Activated CD8-positive, alpha-beta memory T cell treated with anti-CD3 and anti-CD28 coated beads for 48 hours (primary cell): ENCODE measurements at places on chromosomes 3 and 15.

GRCh38 chr3:133521946-133522345 is 51.5 kb upstream of the CDV3 start:
- no peak for DNase-seq

DNA sequence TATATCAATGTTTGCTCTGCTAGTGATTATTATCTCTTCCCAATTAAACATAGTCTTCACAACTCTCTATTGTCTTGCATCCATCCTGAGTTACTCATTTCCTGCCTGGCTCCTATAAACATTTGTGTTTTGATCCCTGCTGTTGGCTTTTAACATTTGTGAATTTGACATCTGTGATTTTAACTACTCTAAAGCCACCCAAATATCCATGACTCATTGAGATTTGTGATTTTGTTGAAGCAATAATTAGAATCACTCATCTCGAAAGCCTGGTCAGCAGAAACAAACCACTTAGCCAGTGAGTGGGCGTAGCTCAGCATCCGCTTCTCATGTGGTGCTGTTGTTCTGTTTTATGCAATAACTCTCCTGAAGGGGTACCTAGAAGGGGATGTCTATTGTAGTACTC is 174.3 kb upstream of the ZBTB20 start:
- no peak for DNase-seq

GRCh38 chr3:25354071-25354470 is 74.0 kb upstream of the RARB start:
- DNase-seq = no peak

- no peak for DNase-seq
These were observed 190.8 kb upstream of the CNTN4 start for GRCh38 chr3:1907911-1908310.

GRCh38 chr3:126064627-126065258 is 19.2 kb downstream of the SLC41A3 start:
- no peak for DNase-seq

GRCh38 chr15:65042776-65043327 is 2.3 kb upstream of the SLC51B start:
- DNase-seq = no peak
